ENCODE measurements at places on chromosomes 11 and 22.

DNA sequence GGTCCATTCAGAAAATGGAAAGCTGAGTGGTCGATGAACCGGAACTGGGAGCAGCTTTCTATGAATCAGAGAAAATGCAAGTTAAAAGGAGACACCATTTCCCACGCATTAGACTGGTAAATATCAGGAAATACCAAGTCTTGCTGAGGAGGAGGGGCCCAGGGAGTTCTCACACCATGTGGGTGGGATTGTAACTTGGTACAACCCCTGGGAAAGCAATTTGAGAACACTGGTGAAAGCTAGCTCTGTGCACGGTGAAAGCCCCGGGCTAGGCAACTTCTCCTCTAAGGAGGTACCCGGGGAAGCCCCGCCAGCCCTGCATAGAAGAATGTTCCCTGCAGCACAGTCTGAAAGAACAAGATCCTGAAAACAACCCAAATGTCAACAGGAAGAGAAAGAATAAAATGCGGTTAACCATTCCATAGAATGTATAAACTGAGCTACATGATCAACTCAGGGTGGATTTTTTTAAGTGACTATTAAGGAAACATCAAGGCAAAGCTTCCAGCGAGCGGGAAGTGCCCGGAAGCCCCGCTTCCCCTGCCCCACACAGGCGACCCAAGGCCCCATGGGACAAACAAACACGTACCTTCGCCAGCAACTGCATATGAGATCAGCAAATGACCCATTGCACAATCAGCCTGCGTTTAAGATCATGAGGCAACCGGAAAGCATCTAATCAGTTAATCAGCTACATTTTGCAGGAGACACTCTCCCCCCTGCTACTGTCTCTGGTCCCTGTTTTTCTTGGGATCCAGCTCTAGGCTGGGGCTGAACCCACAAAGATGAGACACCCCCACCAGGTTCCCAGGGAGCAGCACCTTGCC, 11.3 kb downstream of the SHANK2 start:
- DNase-seq = peak; percentile 51

GRCh38 chr22:33656808-33657628, 263.3 kb downstream of the LARGE1 start:
- DNase-seq = no peak

GRCh38 chr22:16387088-16387487, 205.5 kb downstream of the CCT8L2 start:
- no peak for DNase-seq

DNA sequence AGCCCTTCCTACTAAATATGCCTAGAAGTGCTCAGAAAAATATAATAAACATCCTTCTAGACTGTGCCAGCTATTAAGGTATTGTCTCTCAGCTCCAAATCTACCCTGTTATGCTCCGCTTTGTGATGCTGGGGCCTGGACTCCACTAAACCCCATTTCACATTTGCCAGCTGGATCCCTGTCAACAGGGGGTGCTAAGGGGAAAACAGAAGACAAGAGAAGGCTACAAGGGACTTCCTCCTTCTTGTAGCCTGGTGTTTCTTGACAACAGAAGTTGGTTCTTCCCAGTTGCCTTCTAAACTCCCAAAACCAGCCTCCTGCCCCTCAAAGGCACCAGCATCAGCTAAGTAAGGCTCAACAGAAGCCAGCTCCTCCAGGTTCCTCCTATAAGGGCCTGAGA, 5.2 kb downstream of the NUMA1 start:
- no peak for DNase-seq

- no peak for DNase-seq
Observed at GRCh38 chr11:84788220-84788619, 838.9 kb downstream of the DLG2 start.

DNA sequence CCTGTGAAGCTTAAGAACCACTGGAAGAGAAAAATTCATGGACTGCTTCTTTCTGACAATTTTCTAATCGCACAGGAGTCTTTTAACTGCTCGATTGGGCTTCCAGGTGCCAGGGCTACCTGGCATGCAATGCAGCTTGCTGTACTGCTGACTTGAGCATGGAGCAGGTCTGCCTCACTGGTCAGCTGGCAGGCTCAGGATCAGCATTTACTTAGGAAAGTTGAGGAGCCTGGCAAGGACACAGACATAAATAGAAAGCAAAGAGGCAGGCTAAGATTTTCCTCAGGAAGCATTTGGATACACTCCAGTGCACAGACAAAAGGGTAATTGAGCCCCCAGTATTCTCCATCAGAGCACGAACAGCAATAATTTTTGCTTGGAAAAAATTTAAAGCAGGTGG, 163.5 kb downstream of the CSNK2A3 start:
- no peak for DNase-seq

DNA sequence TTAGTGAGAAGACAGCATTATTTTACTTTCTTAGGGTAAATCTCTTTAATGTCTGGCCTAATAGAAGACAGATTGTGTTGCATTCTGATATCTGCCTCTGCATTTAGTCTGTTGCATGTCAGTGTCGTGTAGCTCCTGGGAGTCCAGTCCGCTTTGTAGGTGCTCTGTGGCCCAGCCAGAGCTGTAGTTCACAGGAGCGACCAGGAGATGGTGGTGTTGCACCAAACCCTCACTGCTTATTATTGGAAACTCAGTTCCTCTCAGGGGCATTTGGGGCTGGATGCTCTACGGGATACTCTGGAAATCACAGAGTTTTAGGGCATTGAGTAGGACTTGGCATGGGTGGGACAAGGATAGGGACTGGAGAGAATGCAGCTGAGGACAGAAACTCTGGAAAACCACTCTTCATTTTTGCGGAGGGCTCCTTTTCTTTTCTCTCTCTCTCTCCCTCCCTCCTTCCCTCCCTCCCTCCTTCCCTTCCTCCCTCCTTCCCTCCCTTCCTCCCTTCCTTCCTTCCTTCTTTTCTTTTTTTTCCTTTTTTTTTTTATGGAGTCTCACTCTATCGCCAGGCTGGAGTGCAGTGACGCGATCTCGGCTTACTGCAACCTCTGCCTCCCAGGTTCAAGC, 21.7 kb downstream of the MIAT start:
- peak; percentile 79 for DNase-seq

- DNase-seq = no peak
Observed at GRCh38 chr22:27870234-27871191, 48.5 kb downstream of the PITPNB start.

DNA sequence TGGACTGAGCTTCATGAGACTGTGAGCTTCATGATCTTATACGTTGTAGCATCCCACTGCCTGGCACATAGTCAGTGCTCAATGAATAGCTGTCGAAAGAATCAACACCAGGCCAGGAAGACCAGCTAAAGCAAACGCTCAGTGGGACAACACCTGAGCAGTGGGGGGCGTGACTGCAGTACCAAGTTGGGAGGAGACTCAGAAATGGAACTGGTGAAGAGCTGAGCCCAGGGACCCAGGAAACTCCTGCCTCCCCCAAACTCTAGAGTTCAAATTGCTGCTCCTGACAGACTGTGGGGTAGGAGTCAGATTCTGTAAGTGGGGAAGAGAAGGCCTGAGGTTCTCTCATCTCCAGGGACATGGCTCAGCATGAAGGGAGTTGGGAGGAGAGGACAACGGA, 59.3 kb downstream of the MORC2 start:
- no peak for DNase-seq

- no peak for DNase-seq
Observed at GRCh38 chr11:117186431-117186761, 7.9 kb downstream of the SIDT2 start.

- no peak for DNase-seq
Observed at GRCh38 chr11:46210133-46210636, 67.3 kb upstream of the CREB3L1 start.

DNA sequence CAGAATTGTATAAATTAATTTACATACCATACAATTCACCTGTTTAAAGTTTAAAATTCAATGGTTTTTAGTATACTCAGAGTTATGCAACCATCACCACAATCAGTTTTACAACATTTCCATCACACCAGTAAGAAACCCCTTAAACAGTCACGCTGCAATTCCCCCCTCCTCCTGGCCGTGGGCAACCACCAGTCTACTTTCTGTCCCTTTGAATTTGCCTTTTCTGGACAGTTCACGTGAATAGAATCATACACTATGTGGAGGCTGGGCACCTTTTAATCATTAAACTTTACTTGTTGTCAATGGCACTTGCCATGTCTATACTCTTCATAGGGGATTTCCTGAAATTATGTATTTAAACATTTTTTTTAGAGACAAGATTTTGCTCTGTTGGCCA, 20.1 kb upstream of the SWAP70 start:
- DNase-seq = no peak

GRCh38 chr11:1668911-1669473, 28.0 kb upstream of the KRTAP5-6 start:
- DNase-seq = no peak

- no peak for DNase-seq
Observed at GRCh38 chr11:64218628-64219353, 7.2 kb downstream of the TRPT1 start.

DNA sequence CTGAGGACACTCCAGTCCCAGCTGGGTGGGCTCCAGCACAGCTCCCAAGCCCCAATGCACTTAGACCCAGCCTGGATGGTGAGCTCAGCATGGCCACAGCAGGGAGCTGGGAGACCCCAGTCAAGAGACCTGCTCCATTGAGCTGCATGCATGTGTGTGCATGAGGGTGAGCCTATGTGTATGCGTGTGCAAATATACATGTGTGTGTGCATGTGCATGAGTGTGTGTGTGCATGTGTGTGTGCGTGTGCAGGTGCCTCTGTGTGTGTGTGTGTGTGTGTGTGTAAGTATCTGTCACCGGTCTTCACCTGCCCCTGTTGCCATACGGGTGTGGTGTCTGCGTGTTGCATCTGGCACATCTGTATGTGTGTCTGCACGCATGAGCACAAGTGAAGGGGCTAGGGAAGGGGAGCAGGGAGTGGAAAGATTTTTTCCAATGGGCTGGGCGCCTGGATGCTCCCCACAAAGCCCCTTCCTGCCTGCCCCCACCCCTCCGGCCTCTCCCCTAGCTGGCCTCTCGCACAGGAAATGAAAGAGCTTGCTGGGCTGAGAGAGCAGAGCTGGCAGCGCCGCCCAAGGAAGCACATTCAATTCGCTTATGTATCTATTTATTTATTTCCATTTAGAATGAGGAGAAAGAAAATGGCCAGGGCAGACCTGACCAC, 4.1 kb downstream of the TSPAN32 start:
- peak; percentile 95 for DNase-seq

DNA sequence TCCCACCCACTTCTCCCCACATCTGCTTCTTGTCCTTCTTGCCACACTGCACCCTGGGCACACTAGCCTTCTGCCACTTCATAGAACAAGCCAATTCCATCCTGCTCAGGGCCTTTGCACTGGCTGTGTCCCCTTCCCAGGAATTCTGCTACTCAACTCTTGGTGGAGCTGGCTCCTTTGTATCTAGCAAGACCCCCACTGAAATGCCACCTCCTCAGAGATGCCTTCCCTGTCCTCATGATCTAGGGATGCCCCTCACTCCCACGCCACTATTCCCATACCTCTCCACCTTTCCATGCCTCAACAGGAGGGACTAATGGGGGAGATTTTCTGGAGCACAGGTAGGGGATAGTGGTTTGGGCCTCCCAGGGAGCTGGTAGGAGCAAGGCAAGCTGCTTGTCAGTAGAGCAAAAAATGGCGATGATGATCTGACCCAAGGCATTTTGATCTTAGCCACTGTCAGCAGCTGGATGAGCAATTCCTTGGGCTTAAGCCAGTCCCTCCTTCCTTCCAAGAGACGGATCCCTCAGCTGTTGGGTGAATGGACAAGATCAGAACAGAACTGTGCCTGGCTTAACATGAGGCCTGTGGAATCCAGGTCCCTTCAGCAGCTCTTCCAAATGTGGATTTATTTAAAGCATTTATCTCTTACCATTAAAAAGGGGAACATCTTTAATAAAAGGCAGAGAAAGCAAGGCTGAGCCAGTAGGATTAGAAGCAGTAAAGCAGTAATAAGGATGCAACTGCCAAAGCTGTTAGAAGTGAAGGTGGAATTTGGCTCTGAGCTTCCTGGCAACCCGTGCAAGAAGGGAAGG, 4.0 kb upstream of the PRDM11 start:
- peak; percentile 47 for DNase-seq

DNA sequence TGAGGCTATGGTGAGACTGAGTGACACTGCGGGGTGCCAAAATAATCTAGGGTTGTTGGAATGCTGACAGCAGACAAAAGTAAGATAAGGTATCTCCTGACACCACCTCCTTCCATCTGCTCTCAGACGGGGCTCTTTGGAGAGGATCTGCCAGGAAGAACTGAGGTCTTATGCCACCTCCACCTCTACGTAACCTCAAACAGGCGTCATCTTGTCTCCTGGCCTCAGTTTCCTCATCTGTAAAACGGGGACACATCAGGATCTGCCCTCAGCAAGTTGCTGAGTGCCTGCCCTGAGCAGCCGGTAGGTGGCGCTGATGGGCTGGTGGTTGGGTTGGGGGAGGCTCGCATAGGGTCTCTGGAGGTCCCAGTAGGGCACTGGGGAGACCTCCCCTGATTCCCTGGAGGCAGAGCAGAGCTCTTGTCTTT, 1.7 kb upstream of the MYEOV start:
- no peak for DNase-seq

- DNase-seq = no peak
Observed at GRCh38 chr11:76160856-76161255, 45.4 kb downstream of the WNT11 start.

GRCh38 chr11:14190992-14191778, 167.8 kb downstream of the RRAS2 start:
- no peak for DNase-seq

GRCh38 chr11:87002918-87003317, 34.8 kb upstream of the TMEM135 start:
- DNase-seq = no peak

GRCh38 chr11:100831929-100832494, 144.9 kb downstream of the ARHGAP42 start:
- no peak for DNase-seq

GRCh38 chr11:75884321-75884720, 69.3 kb downstream of the UVRAG start:
- DNase-seq = no peak

GRCh38 chr11:65112546-65113360, 1.1 kb downstream of the TM7SF2 start:
- peak; percentile 41 for DNase-seq

GRCh38 chr11:65502555-65503367, 3.9 kb downstream of the MALAT1 start:
- no peak for DNase-seq

DNA sequence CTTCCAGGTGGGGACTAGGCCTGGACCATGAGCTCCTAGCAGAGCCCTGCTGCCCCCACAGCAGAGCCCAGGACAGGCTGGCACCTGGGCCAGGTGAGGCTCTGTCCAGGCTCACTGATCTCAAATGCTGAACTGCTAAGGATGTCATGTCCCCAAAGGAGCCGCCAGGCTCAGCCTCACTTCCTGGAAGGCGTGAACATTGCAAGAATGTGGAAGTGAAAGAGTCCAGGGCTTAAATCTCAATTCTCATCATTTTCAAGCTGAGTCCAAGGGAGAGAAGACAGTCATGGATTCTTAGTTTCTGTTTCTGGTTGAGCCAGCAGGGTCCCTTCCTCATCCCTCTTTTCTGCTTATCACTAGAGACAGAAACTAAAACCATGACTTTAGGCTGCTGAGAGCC, 5.0 kb downstream of the ASCL2 start:
- DNase-seq = no peak

DNA sequence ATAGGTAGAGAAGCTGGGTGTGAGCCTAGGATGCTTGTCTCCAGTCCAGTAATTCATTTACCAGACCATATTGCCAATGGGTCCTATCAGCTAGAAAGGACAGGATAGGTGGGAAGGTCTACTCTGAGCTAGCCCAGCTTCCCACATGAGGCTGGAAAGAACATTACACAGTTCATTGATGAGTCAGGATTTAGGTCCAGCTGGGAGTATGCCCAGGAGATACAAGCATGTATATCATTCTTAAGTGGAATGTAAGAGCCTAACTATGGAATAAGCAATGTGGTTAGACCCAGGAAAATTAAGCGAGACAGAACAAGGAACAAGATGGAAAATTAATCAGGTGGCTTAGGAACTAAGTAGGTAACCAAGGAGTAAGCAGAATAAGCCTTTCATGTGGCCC, 59.0 kb upstream of the TBCEL start:
- DNase-seq = no peak

All from left hindlimb (tissue), 1 donor.